Osteocyte (in vitro differentiated cells): ENCODE measurements at places on chromosomes 11 and 22. TPM values are rescaled to one million over a fixed set of nuclear protein-coding genes. Genes with fewer than 3 reads are reported as not detected.
A peak's percentile ranks its signal among the peaks of the same experiment; 100 is the strongest.

DNA sequence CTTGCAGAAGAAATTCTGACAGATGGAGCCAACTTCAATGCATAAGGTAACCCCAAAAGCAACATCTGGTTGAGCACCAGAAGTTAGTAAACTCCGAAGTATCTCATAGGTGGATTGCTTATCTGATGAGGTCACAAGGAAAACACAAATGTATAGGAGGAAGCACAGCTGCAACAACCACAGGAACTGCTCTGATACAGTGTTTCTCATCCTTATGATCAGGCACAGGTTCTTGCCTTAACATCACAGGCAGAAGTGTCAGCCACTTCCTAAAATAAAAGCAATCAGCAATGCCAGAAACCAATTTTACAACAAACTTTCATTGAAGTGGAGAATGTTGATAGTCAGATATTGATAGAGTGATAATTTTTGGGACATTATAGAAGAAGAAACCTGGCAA is 530.3 kb upstream of the FAT3 start:
- DNase-seq, result no peak

DNA sequence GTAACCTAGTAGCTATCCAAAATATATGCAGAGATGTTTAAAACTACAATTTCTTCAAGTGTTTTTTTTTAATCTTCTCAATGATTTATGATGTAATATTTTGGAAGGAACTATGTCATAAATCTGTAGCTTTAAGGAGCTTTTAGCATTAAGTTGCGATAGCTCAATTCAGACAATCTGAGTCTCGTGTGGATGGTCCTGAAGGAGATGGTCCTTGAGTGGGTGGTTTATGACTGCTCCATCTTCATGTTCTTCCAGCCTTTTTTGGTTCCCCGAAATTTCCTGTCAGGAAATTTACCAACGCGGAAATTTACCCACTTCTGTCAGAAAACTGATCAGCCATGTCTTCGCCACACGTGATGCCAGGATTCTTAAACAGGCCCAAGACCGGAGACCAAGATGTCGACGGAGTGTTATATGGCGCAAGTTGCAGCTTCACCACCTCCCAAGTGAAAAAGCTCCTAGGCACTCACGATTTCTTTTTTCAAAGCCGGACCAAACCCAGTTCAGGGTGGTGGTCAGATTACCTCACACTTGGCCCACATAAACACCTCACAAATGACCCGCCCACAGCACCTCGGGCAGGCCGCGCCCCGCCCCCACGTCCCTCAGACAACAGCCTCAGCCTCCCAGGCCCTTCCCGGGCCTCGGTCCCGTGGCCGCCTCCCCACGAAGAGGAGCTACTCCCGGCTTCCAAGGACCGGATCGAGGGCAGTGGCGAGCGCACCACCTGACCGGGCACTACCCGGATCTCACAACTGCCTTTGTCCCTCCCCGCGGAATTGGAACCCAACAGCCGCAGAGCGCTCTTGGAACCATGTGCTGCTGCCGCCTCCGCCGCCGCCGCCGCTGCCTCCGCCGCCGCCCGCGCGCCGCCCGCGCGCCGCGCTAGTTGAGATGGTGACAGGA is at the start of gene MORC2:
Gene MORC2 (minus strand): TSS at position 760 of the 909 bp plus-strand sequence. CDS start 885 bp downstream, outside the sequence.
- no peak for DNase-seq

- DNase-seq, result no peak
These were observed 7.8 kb downstream of the TAF1D start for GRCh38 chr11:93733474-93733873.

GRCh38 chr11:35289821-35290220 is 129.5 kb downstream of the SLC1A2 start:
- DNase-seq, result no peak

DNA sequence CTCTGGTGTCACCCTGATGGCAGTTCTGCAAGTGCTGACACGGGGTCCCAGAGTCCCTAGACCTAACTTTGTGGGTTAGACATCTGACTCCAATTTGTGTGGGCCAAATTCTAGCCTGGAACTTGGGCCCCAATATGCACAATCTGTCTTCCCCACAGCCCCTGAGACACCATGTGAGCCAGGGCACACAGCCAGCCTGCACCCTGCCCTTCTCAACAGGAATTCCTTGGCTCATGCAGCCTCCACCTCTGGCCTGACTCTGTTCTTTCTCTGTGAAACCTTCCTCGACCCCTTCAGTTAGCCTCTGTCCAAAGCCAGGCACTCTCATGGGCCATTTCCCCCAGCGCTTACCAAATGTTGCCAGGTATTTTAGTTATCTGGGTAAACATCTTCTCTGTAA is 59.1 kb upstream of the POU2AF1 start:
- DNase-seq, result no peak

GRCh38 chr22:46025225-46025972 is 48.4 kb upstream of the WNT7B start:
- DNase-seq, result no peak

DNA sequence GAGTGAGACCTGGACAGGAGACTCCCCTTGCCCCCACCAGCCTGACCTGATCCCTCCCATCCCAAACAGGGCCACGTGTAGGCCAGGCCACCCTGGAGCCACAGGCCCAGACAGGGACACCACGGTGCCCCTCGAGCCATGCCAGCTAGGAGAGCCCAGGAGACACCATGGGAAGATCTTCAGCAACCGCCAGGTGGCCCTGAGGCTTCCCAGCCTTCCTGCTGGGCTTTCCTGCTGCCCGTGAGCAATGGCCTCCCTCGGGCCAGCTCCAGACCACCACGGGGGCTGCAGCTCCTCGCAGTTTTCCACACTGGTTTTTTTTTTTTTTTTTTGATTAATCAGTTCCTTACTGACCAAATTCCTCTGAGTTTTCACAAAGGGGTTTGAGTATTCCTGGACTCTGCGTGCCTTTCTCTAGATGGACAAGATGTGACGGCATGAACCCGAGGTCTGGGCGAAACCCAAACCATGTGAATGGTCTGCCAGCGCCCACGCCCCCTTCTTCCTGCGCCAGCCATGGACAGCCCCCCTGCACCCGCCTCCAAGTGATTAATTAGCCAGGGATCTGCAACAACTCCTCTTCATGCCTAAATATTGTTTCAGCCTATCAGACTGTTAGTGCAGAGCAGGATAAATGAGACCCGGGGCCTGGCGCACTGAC is 40.9 kb downstream of the TBX1 start:
- DNase-seq, result no peak

GRCh38 chr11:86473991-86474833 is 99.5 kb downstream of the CCDC81 start:
- no peak for DNase-seq

- no peak for DNase-seq
These were observed 121.7 kb downstream of the SGSM3 start for GRCh38 chr22:40491990-40492631.

GRCh38 chr11:12005476-12005875 is 3.0 kb downstream of the DKK3 start:
- no peak for DNase-seq

- no peak for DNase-seq
These were observed 38.8 kb upstream of the TTC12 start for GRCh38 chr11:113275602-113276001.

GRCh38 chr11:69674267-69674885 is 777 bp downstream of the LTO1 start:
- no peak for DNase-seq

DNA sequence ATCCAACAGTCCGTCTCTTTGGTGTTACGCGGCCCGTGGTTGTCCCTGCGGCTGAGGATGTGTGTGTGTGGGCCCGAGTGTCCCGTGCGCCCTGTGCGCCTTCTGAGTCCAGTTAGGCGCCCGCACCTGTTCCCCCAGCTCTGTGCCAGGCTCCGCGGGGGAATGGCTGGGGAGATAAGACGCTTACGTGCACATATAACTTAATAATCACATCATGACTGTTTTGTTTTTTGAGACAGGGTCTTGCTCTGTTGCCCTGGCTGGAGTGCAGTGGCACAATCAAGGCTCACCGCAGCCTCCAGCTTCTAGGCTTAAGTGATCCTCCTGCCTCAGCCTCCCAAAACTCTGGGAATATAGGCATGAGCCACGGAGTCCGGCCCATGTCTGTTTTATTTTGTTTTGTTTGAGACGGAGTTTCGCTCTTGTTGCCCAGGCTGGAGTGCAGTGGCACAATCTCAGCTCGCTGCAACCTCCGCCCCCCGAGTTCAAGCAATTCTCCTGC is 817 bp downstream of the ARL2 start:
- DNase-seq, result no peak

DNA sequence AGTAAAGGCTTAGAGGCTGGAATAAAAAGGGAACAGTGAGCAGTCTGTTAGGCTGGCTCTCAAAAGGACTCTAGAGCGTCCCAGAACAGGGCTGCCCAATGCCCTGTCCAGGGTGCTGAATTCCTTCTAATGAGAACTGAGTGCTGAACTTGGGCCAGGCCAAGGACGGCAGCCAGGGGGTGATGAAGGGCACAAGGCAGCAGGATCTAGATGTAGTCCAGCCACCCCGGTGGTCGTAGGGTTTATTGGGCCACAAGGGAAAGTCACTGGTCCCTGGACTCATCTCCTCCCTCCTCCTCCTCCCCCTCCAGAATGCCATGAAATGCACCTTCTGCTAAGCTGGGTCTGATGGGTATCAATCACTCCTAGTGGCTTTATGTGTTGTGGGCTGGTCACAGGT is 19.2 kb downstream of the NPTXR start:
- DNase-seq, result peak; percentile 90

- DNase-seq, result no peak
These were observed 682 bp downstream of the ATM start for GRCh38 chr11:108223348-108224149.

- DNase-seq, result peak; percentile 83
These were observed 82.2 kb upstream of the SEPTIN5 start for GRCh38 chr22:19631899-19632667.

INS gene
- not detected in 2 replicates for total RNA-seq

CRYBA4 gene
- not detected in 2 replicates for total RNA-seq

SLC36A4 gene
- total RNA-seq, result 23.3 and 25.3 TPM in 2 replicates

SLC25A18 gene
- total RNA-seq, result not detected in 2 replicates

BDNF gene
- 4.2 and 4.9 TPM in 2 replicates for total RNA-seq

RAB1B gene
- 149 and 150 TPM in 2 replicates for total RNA-seq

CHRM1 gene
- 0.27 and 0.31 TPM in 2 replicates for total RNA-seq

OR2AG1 gene
- not detected in 2 replicates for total RNA-seq

CCDC81 gene
- total RNA-seq, result 1.4 TPM in 2 replicates

HOATZ gene
- not detected in 2 replicates for total RNA-seq

SLC22A6 gene
- total RNA-seq, result not detected in 2 replicates

FGF19 gene
- 0.13 TPM in 1 of 2 replicates, not detected in the other for total RNA-seq

SPTBN2 gene
- 12.6 and 12.9 TPM in 2 replicates for total RNA-seq

LRFN4 gene
- 41.7 and 45.0 TPM in 2 replicates for total RNA-seq

C1QTNF4 gene
- total RNA-seq, result 0.37 and 0.51 TPM in 2 replicates

RIMBP3C gene
- 0.68 TPM in 1 of 2 replicates, not detected in the other for total RNA-seq

MS4A6E gene
- not detected in 2 replicates for total RNA-seq

MMP8 gene
- total RNA-seq, result not detected in 2 replicates

NPTXR gene
- total RNA-seq, result 4.7 and 4.8 TPM in 2 replicates
